ENCODE measurements at places on chromosomes 5 and 9.

- DNase-seq, result peak; percentile 18
Measured at GRCh38 chr9:113220467-113221002, 542 bp downstream of the FKBP15 start.

DNA sequence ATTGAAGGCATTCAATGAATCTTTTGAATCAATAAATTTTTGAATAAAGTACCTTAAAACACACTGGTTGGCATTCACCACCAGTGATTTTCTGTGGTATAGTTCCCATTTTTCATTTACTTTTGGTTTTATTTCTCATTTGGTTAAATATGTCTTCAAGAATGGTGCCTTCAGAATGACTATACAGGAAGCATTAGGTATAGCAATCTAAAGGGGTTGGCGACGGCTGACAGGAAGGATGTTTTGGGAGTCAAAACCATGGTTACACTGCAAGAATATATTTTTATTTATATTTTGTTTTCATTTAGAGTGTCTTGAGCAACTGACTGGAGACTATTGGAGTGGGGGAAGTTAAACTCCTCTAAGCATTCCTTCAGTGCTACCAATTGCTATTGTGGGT, 235.7 kb downstream of the HTR1A start:
- DNase-seq, result no peak

DNA sequence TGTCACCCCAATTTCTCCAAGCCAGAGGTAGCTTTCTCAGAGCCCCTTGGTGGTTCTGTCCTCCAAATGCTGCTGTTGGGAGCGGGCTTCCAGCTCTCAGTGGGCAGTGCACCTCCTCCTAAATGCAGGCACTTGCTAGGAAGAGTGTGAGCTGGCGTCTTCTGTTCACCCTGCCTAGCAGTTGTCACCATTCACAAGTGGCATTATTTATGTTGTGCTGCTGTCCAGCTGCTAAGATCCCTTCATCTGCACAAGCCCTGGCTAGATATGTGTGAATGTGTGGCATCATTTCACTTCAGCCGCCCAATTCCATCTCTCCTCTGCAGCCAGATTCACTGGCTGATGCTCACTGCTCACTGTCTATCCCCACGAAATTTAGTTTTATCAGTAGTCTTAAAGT, 43.7 kb downstream of the SLC36A1 start:
- DNase-seq, result no peak

DNA sequence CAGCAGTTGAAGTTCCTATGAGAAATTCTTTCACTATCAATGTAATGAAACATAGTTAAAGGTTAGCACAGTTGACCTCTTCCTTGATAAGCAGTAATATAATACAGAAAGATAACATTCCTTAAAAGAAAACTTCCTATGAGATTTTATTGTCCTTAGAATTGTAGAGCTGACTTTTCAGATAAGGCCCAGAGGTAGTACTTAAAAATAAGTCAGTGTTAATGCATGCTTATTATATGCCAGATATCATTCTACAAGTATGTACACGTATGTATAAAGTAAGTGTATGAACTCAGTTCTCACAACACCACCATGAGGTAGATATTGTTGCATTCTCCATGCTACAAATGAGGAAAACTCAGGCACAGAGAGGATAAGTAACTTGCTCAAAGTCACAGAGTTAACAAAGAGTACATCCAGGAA, 15.3 kb downstream of the AP3S1 start:
- DNase-seq, result no peak

DNA sequence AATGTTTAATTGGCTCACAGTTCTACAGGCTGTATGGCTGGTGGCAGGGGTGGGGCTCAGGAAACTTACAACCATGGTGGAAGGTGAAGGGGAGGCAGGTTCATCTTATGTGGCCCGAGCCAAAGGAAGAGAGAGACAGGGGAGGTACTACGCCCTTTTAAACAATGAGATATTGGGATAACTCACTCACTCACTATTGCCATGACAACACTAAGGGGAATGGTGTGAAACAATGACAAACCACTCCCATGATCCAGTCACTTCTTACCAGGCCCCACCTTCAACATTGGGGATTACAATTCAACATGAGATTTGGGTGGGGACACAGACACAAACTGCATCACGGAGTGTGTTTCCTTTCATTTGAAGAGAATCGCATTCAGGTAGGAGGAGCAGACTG, 220.9 kb downstream of the GADD45G start:
- no peak for DNase-seq

GRCh38 chr5:69013481-69013880, 80.3 kb upstream of the SLC30A5 start:
- DNase-seq, result no peak

- peak; percentile 75 for DNase-seq
Measured at GRCh38 chr5:98796197-98796972, 22.9 kb downstream of the RGMB start.

DNA sequence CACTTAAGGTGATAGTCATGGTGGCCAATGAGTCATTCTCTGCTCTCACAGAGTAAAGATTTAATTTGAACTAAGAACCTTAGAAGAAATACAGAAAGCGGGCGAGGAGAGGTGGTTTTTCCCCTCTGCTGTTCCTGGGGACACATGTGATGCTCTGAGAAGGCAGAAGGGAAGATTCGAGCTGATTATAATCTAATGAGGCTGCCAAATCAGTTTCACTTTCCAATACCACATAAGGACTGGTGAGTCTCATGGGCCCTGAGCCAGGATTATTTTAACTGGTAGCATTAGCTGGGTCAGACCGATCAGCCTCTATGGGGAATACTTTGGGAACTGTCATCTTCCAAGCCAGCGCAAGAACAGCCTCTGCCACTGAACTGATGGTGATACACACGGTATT, 116.5 kb downstream of the SLC1A3 start:
- DNase-seq, result no peak

- DNase-seq, result no peak
Measured at GRCh38 chr9:6889868-6890267, 132.1 kb downstream of the KDM4C start.
